ENCODE measurements at places on chromosomes 6 and 20. TPM values are rescaled to one million over a fixed set of nuclear protein-coding genes. Genes with fewer than 3 reads are reported as not detected.

DNA sequence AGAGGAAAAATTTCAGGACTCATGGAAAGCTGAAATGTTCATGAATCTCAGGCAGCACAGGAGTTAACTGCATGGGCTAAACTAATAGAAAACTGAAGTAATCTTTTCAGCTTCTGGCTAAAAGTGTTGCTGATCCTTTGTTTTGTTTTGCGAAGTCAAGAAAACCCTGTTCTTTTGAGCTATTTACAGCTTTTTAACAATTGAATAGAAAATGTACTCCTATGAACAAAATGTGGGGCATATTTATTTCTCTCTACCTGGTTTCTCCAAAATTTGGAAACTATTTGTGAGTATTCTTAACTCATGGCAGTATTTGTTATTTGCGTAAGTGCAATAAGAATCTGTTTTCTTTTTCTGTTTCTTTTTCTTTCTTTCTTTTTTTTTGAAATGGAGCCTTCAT, 818.8 kb upstream of the CITED2 start:
- H3K4me1 ChIP-seq: no peaks in the 10 kb centered on the region
- no peaks in the 10 kb centered on the region for H3K27me3 ChIP-seq
- H3K27ac ChIP-seq: no peak overlapping the region

DNA sequence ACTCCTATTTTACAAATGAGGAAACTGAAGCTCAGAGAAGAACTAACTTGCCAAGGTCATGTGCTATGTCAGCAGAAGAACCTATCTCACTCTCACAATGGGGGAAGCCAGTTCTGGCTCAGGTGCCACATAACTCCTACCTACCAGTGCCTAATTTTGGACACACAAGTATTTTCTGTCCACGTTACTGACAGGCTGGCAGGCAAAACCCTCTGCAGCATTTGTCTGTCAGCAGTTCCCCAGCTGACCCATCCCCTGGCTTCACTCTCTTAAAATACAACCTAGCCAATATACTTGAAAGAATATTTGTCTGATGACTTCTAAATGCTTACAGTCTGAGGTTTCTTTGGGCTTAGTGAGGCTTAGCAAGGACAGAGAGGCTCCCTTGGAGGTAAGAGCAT, 15.5 kb downstream of the GSS start:
- peaks cover 8% of the 10 kb centered on the region for H3K4me1 ChIP-seq
- DNase-seq: no peak
- no peaks in the 10 kb centered on the region for H3K27me3 ChIP-seq
- H3K4me3 ChIP-seq: no peak overlapping the region
- H3K36me3 ChIP-seq: no peaks in the 10 kb centered on the region
- H3K27ac ChIP-seq: no peak overlapping the region

- H3K36me3 ChIP-seq: no peaks in the 10 kb centered on the region
- no peak overlapping the region for H3K27ac ChIP-seq
- peaks cover 9% of the 10 kb centered on the region for H3K27me3 ChIP-seq
- H3K4me3 ChIP-seq: no peak overlapping the region
- DNase-seq: no peak
- H3K4me1 ChIP-seq: no peaks in the 10 kb centered on the region
These were observed 209.7 kb downstream of the SMOC2 start for GRCh38 chr6:168650671-168651111.

DNA sequence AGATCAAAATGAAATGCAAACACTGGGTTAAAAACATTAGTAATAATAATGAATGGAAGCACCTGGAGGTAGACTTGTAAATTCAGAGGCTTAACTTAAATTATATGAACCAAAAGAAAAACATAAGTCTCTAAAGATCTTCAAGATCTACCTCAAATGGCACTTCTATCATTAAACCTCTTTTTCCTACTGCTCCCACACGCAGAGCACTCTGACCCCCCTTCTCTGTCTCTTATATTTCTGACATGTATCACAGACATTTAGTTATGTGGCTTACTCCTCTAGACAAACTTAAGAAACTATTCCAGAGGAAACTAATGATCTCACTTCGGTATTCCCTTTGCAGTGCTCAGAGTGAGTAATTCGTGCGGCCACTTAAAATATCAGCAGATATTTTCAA, 1.1 kb downstream of the TBC1D32 start:
- peaks cover 39% of the 10 kb centered on the region for H3K4me1 ChIP-seq
- peaks cover 9% of the 10 kb centered on the region for H3K36me3 ChIP-seq
- DNase-seq: no peak
- peak overlapping the region; percentile 96 for H3K4me3 ChIP-seq
- peak overlapping the region; percentile 70 for H3K27ac ChIP-seq

CLVS2 gene
- polyA plus RNA-seq: not detected

Data from naive B cell (primary cell).